Cardiac fibroblast (primary cell): ENCODE measurements at places on chromosomes 11 and 22.

DNA sequence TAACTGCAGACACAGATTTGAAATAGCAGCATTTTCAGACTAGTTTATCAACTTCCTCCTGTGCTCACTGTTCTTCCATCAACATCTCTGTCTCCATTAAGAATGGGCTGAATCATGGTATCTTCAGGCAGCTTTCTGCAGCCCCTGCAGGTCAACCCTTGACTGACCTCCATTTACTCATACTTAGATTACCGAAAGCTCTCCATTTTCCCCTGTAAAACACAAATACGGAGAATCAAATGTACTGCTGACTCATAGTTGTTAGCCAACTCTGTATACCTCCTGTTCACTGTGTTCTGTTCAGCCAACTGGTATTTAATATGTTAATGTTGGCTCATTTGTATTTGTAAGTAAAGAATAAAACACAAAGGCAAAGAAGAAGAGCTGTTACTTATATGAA is 364.0 kb downstream of the CASP12 start:
- DNase-seq = peak; percentile 66

DNA sequence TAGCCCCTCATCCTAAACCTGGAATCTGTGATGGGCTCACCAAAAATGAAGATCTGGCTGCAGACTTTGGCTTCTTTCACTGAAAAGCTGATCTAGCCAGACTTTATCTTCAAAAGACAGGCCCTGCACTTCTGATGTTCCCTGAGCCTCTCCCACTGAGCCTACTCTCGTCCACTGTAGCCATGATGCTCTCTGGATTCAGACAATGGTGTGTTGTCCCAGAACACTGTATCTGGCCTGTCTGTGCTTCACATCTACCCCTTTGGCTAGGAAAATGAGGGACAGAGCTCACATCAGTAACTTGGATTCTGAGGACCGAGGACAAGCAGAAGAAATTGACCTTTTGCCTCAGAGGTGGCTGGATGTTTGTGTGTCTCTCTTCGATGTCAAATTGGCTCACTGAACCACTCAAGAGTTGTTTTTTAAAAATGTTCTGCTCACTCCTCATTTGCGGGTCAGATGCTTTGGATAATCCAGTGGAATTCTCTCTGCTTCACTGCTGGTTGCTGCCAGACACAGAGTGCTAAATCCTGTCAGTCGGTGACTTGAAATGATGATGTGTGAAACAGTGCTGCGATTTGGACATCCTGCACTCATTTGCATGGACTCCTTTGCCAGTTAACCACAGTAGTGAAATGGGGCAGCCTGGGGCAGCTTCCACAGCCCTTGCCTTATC is 67.5 kb downstream of the ARFGAP2 start:
- DNase-seq = no peak

- DNase-seq = no peak
These were observed 355.6 kb upstream of the DDI1 start for GRCh38 chr11:103680826-103681225.

DNA sequence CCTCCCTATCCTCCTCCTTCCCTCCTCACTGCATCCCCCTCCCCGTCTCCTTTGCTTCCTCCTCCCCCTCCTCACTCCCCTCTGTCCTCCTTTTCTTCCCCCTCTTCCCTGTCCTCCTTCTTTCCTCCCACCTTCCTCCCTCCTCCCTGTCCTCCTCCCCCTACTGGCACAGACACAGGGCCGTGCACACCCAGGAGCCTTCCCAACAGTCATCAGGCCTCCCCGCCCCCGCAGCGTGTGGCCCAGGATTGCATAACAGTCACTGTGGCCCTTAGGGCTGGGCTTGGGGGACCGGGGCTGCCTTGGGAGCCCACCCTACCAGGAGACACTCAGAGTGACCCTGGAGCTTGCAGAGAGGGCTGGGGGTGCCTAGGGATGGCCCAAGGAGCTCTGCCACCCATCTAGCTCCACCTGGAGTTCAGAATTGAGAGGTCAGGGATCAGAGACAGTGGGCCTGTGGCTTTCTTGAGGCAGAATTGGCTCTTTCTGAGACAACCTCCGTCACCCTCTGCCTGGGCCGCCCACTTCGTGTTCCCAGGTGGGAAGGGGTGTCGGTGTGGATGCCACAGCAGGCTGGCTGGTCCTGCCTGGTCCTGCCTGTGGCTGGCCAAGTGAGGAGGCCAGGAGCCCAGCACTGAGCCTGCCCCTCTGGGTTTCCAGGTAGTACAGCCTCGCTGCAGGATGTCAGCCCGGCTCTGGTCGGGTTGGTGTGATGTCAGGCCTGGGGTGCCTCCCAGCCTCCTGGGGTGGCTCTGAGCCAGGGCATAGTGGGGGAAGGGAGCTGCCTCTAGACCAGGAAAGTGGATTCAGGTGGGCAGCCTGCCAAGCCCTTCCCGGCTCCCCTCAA is 1.6 kb downstream of the SPI1 start:
- no peak for DNase-seq

GRCh38 chr22:37383341-37383740 is 43.9 kb downstream of the ELFN2 start:
- DNase-seq = no peak

GRCh38 chr22:49715450-49715849 is 112.2 kb downstream of the BRD1 start:
- DNase-seq = no peak

DNA sequence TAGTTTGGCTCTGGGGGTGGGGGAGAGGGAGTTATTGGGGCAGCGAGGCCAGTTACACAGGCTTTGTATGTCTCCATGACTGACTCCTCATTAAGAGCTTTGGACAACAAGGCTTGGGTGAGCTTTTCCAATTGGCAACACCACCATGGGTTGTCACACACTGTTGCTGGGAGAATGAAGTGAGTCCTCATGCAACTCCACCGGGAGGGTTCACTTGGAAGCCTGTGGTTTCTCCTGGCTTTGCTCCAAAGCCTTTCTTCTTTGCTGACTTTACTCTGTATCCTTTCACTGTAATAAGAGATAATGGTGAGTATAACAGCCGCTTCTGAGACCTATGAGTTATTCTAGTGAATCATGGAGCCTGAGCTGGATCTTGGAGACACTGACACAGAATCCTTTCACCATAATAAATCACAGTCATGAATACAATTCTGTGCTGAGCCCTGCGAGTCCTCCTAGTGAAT is 24.9 kb downstream of the EIF3F start:
- DNase-seq = peak; percentile 79

DNA sequence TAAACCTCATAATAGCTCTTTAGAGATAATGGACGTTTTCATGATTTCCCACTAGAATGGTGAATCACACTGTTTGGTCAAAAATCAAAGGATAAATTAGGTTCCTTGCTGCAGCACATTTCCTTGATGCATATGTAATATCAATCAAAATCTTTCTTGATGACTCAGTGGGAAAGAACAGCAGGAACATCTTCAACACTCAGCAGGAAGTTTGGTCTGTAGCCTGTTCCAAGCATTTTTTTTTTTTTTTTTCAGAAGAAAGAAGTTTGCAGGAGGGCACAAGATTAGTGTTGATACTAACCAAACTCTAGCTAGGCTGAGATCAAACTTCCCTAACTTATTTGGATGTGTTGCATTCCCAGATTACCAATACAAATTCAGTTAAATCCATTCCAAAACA is 1529.8 kb downstream of the FAM181B start:
- DNase-seq = no peak

- DNase-seq = no peak
These were observed 517.9 kb downstream of the TBC1D22A start for GRCh38 chr22:47280301-47280700.

DNA sequence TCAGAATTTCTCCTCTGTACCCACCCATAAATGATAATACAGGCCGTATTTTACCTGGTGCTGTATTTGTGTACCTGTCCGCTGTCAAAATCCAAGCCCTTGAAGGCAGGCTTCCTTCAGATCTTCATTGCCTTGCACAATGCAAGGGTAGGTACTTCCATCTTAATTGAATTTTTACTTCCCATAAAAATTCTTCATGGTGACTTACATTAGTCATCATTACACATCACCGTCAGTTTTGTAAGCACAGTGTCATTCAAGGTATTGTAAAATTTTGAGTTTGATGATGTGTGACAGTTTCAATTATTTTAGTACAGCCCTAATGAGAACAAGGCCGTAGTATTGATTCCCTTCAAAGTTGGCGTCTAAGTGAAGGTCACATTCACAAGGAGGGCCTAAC is 770 bp upstream of the TSG101 start:
- peak; percentile 5 for DNase-seq

GRCh38 chr11:117861151-117862018 is 15.1 kb downstream of the FXYD6 start:
- DNase-seq = peak; percentile 15

DNA sequence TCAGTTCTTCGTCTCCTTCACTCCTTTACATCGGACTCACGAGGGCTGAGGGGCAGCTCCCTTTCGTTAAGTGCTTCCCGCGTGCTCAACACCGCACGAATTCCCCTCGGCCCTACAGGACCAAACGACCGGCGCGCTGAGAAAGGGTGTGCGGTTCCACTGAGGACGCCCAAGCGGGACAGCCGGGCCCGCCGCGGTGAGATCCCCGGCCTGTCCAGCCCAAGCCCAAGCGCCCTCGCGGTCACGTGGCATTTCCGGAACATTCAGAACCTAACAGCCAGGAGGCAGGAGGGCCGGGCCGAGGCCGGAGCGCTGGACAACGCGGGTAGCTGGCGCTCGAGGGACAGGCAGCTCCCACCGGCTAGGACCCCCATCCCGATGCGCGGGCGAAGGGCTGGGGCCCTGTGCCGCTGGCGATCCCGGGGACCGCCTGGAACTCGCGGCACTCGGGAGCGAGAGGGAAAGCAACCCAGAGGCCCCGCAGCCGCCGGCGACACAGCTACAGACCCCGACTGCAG is 737 bp upstream of the STIP1 start:
- peak; percentile 91 for DNase-seq

DNA sequence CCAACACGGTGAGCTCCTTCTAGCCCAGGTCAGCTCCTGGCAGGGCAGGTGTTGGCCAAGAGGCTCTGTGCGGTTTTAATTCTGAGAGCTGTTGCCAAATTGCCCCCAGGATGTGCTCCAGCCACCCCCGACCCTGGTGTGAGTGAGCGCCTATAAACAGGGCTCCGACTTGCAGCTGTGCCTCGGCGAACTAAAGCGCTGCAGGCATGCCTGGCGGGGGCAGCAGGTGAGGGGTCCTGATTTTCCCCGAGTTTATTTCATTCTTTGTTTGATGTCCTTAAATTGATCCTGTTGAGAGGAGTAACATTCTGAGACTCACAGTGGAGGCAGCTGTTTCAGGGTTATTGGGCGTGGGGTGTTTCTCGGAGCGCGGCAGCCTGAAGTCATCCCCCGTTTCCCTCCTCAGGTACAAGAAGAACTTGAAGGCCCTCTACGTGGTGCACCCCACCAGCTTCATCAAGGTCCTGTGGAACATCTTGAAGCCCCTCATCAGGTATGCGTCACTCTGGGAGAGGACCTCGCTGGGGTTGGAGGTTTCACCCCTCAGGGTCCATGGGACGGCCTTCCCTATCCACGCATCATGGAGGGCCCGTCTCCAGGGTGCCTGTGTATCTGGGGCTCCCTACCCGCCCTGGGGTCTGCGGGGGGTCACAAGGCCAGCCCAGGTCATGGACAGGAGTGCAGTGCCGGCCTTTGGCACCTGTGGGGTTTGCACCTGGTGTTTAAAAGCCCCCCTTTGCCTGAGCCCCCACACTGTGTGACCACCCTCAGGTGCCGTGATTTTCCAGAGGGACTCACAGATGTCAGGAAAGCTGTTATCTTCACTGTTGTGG is 62.1 kb downstream of the ARHGAP8 start:
- no peak for DNase-seq
